ENCODE measurements at places on chromosomes 12 and 14.
A peak's percentile ranks its signal among the peaks of the same experiment; 100 is the strongest.

- DNase-seq: no peak
Observed at GRCh38 chr14:58216544-58216943, 16.6 kb downstream of the ACTR10 start.

GRCh38 chr12:100668945-100669536 lies 95.6 kb downstream of the GAS2L3 start:
- DNase-seq: peak; percentile 53

- DNase-seq: no peak
Observed at GRCh38 chr12:121288158-121288845, 8.2 kb downstream of the CAMKK2 start.

GRCh38 chr12:108491256-108491655 lies 23.8 kb upstream of the FICD start:
- DNase-seq: no peak

GRCh38 chr12:49693931-49694444 lies 13.2 kb downstream of the FMNL3 start:
- DNase-seq: no peak

DNA sequence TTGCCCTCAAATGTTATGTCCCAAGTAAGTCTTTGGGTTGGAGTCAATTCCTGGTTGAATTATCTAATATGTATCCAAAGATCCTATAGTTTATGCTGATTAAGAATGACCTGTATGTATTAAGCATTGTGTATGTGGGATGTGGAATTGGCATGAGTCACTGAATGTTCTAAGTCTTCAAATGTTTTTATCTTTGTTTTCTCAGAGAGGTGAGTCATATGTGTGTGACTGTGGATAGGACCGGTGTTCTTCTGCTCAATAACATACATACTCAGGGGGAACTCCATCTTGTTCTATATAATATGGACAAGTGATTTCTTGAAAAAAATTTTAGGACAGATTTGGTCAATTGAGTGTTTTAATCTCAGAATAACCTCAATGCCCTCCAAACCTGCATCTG lies 57.9 kb downstream of the NAV3 start:
- DNase-seq: peak; percentile 47

DNA sequence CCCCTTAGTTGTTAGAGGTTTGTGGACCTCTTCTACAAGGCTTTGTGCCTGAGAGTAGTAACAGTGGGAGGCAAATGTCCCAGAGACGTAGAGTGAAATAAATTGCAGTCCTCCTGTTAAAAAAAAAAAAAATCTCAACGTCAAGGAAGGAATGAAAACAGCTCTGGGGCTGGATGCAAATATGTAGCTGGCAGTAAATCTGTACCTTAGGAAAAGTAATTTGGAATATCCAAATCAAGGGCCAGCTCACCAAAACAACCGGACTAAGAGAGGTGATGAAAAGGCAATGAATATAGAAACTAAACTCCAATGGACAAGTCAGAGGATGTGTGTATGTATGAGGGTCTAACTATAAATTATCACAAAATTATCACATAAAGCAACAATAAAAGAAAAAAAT lies 27.0 kb downstream of the SINHCAF start:
- no peak for DNase-seq

GRCh38 chr12:44403185-44403584 lies 472.9 kb downstream of the NELL2 start:
- no peak for DNase-seq

- DNase-seq: no peak
Observed at GRCh38 chr14:83129496-83129895, 1595.8 kb upstream of the SEL1L start.

GRCh38 chr12:125038976-125039625 lies 26.1 kb upstream of the AACS start:
- DNase-seq: no peak

GRCh38 chr12:120705618-120706017 lies 4.6 kb upstream of the UNC119B start:
- DNase-seq: no peak

DNA sequence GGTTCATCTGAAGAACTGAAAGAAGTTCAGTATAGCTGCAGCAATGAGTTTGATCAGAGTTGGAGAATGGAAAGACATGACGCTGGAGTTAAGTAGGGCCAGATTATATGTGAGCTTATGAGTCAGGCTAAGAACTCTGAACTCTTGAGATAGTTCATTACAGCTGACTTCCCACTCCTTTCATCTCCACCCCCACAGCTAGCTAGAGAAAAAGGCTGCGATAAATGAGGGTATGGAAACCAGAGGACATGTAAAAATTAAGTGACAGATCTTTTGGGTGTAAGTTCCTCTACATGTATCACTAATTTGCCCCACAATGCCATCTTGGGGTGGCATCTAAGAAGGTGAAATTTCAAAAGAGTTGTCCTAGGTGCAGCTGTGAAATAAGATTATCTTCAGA lies 28.6 kb downstream of the PYM1 start:
- DNase-seq: no peak

GRCh38 chr14:95237958-95238340 lies 80.6 kb upstream of the DICER1 start:
- no peak for DNase-seq

DNA sequence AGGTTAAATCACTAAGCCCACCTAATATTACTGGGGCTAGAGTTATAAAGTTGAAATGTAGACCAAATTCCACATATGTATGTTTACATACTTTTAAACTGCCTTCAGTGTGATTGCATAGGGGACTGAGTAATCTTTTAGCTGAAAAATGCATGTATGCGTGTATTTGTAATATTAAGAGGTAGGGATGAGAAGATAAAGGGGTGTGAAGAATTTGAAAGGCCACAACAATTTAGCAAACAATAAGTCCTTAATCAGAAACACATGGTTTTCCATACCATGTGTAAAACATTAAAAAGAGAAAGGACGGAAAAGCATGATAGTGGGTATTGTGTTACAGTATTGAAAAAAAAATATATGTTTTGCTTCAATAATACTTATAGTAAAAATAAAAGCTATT lies 919.9 kb upstream of the FLRT2 start:
- DNase-seq: no peak

GRCh38 chr12:113424915-113425823 lies 3.0 kb downstream of the SDSL start:
- no peak for DNase-seq

DNA sequence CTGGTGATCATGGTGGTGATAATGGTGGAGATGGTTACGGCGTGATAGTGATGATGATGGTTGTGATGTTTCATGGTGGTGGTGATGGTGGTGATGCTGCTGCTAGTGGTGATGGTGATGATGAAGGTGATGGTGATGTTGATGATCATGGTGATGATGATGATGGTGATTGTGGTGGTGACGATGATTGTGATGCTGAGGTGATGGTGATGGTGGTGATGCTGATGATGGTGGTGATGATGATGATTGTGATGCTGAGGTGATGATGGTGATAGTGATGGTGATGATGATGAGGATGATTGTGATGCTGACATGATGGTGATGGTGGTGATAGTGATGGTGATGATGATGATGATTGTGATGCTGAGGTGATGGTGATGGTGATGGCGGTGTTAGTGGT lies 113.2 kb upstream of the EVL start:
- no peak for DNase-seq

DNA sequence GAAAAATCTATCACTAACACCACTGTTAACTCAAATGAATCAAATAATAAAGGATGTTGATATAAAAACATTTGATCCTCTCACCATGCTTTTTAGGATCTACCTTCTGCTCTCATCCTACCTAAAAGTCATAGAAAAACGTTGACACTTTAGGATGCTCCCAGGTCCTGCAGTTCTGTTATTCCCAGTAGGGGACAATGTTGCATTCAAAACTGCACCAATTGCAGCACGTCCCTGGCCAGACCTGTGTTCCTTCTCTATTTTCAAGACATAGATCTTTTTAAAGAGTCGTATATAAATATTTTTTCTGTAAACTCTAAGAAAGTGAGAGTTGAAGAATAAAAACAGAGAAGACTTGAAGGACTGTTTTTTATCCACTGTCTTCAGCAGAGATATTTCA lies 8.8 kb downstream of the AICDA start:
- DNase-seq: no peak

GRCh38 chr12:105256921-105257320 lies 20.9 kb upstream of the APPL2 start:
- DNase-seq: no peak

DNA sequence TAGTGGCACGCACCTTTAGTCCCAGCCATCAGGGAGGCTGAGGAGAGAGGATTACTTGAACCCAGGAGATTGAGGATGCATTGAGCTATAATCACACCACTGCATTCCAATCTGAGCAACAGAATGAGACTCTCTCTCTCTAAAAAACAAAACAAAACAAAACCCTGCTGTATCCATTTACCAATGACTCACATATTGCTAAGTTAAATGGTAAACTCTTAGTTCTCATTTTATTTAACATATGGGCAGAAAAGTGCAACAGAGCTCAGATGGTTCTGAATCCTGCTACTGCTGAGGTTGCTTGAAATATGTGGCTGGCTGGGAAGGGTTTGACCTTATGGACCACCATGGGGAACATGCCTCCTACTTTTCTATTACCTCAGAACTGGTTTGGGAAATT lies 33.7 kb upstream of the CCNT1 start:
- no peak for DNase-seq

DNA sequence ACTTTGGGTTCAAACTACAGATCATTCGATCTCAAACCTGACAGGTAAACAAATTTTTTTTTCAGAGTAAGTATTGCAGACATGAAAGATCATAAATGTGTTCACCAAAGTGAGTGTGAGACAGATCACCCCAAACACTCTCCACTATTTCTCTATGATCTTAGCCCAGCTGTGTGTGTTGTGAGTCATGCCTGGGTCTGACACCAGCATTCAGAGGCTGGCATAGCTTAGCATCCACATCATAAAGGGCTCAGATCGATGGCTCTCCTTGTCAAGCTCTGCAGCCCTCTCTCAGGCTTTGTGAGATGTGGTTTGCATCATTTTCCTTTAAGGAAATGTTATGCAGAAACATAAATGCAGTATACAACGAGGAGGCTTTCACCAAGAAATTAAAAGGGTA lies 164.9 kb downstream of the ETV6 start:
- DNase-seq: peak; percentile 37

- DNase-seq: no peak
Observed at GRCh38 chr12:15469356-15469755, 147.0 kb downstream of the PTPRO start.

- no peak for DNase-seq
Observed at GRCh38 chr14:66065188-66065587, 421.0 kb upstream of the CCDC196 start.

GRCh38 chr12:110200124-110200417 lies 75.9 kb downstream of the IFT81 start:
- no peak for DNase-seq

DNA sequence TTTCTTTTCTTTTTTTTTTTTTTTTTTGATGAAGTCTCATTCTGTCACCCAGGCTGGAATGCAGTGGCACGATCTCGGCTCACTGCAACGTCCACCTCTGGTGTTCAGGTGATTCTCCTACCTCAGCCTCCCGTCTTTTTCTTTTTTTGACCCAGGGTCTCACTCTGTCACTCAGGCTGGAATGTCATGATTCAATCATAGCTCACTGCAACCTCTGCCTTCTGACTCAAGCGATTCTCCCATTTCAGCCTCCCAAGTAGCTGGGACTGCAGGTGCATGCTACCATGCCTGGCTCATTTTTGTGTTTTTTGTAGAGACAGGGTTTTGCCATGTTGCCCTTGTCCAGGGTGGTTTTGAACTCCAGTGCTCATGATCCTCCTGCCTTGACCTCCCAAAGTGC lies 12.0 kb downstream of the FUT8 start:
- no peak for DNase-seq

DNA sequence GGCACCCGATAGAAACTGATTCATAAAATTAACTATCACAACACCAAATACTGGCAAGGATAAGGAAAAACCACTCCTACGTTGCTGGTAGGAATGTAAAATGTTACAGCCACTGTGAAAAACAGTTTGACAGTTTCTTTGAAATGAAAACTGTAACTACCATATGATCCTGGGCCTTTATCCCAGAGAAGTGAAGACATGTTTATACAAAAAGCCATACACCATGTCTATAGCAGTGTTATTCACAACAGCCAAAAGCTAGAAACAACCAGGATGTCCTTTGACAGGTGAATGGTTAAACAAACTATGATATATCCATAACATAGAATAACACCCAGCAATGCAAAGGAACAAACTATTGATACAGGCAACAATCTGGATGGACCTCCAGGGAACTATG lies 3.7 kb upstream of the C14orf132 start:
- DNase-seq: no peak

GRCh38 chr12:31599053-31599452 lies 8.1 kb upstream of the DENND5B start:
- no peak for DNase-seq

DNA sequence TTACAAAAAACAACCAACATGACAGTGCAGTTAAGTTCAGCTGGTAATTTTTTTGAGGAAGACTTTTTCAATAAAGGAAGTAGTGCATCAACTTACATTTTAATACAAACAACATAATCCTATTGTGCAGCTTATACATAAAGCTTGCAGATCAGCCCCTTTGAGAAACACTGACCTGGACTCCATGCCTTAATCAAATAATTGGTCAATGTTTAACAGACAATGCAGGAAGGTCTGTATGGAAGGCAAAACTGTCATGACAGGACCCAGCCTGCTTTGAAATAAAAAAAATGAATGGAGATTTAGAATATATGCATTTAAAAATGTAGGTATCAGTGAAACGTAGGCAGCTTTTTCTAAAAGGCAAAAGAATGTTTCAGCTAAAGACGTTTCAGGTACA lies 321.7 kb upstream of the RPL10L start:
- DNase-seq: no peak

- DNase-seq: no peak
Observed at GRCh38 chr12:67980391-67980790, 8.9 kb upstream of the IFNG-AS1 start.

GRCh38 chr14:70808416-70809224 lies 693 bp downstream of the MAP3K9 start:
- peak; percentile 51 for DNase-seq

GRCh38 chr14:67477926-67478799 lies 10.4 kb downstream of the TMEM229B start:
- no peak for DNase-seq

- DNase-seq: no peak
Observed at GRCh38 chr12:122327494-122328385, 61.4 kb upstream of the VPS33A start.

DNA sequence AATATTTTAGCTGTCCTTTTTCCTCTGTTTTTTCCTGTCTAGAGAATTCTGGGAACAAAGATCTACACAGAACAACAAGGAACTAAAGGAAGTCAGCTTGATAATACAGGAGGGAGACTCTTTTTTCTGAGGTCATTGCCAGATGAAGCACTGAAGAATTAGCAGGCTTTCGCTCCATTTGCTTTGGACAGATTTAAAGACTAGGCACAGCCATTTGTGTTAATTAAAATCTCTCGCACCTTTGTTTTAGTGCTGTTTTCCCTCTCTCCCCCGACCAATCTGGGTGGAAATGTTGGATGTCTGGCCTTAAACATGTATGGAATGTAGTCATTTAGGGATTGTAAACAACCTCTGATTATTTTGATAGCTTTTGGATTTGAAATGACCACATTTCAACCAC lies 9.6 kb upstream of the GPHN start:
- DNase-seq: no peak

- DNase-seq: no peak
Observed at GRCh38 chr14:103427485-103428443, 42.5 kb downstream of the MARK3 start.
